ENCODE measurements at places on chromosomes 3 and 15. TPM values are rescaled to one million over a fixed set of nuclear protein-coding genes. Genes with fewer than 3 reads are reported as not detected.

DNA sequence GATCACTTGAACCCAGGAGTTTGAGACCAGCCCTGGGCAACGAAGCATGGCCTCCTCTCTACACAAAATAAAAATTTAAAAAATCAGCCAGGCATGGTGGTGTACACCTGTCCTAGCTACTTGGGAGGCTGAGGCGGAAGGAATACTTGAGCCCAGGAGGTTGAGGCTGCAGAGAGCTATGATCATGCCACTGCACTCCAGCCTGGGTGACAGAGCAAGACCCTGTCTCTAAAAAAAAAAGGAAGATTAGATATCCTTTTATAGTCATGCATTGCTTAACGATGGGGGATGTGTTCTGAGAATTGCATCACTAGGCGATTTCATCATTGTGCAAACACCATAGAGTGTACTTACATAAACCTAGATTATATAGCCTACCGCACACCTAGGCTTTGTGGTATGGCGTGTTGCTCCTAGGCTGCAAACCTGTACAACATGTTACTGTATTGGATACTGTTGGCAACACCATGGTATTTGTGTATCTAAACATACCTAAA, 12.6 kb downstream of the ALAS1 start:
- no peak for DNase-seq

DNA sequence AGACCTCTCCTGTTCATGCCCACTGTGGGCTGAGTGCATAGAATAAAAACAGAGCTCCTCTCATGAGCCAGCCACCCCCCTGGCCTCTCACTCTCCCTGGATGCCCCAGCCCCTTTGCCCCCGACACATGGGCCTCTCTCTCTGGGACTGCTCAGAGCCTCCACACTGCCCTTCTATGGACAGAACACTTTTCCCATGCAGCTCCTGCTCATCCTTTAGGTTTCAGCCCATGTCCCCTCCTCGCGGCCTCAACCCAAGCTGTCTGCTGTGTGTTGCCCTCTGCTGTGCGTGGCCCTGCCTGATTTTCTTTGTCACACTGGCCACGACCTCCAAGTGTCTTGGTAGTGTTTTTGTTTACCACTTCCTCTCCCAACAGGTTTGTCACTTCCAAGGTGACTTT, 20.7 kb upstream of the PRR23E start:
- no peak for DNase-seq

DNA sequence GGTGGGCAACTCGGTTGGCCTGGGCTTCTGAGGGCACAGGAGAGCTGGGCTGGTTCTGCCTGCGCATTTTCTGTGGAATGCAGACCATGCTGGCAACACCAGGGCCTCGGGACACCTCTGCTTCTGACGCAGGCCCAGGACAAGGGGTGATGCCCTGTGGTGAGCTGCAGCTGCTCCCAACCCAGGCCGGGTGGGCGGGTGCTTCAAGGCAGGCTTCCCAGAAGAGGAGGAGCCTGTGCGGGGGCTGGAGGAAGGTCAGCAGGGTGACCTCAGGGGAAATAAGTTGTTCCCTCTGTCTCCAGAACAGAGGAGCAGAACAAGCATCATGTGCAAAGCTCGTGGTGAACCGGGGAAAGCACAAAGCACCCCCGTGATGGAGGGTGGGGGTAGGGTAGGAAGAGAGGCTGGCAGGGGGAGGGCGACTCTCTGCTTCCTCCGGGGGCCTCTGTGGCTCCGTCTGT, 11.0 kb upstream of the PLXNA1 start:
- DNase-seq = peak; percentile 41

LRRIQ4 gene
- total RNA-seq = not detected

ARNT2 gene
- 22.9 TPM for total RNA-seq

- DNase-seq = no peak
Measured at GRCh38 chr3:110583373-110583935, 488.2 kb upstream of the NECTIN3 start.

GRCh38 chr15:47412136-47412535, 305.2 kb upstream of the SEMA6D start:
- no peak for DNase-seq
